ENCODE measurements at places on chromosomes 12 and 14.

DNA sequence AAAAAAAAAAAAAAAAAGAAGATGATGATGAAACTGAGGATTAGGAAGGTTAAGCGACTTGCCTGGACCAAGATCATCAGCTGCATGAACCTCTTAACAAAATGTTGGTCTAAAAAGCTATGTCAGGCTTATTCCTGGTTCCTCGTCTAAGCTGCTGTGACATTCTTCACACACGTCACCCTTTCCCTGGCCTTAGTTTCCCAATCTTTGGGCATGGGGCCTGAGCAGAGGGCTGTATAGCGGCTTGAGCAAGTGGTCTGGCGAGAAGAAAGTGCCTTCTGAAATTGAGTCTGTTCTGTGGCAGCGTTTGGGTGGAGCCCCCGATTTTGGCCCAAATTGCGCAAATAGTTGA, 58.7 kb upstream of the CCND2 start:
- no peak for DNase-seq
- H3K36me3 ChIP-seq: peaks cover 3% of the 10 kb centered on the region
- peak overlapping the region; percentile 83 for H3K27ac ChIP-seq
- H3K27me3 ChIP-seq: peaks cover 17% of the 10 kb centered on the region
- peak overlapping the region; percentile 45 for H3K4me3 ChIP-seq

- no peaks in the 10 kb centered on the region for H3K36me3 ChIP-seq
- DNase-seq: peak; percentile 32
- H3K27ac ChIP-seq: no peak overlapping the region
- peaks cover 40% of the 10 kb centered on the region for H3K27me3 ChIP-seq
- H3K4me3 ChIP-seq: no peak overlapping the region
Measured at GRCh38 chr12:124646385-124647230, 79.2 kb upstream of the NCOR2 start.

- H3K27me3 ChIP-seq: no peaks in the 10 kb centered on the region
- peak overlapping the region; percentile 100 for H3K4me3 ChIP-seq
- peaks cover 17% of the 10 kb centered on the region for H3K36me3 ChIP-seq
- H3K27ac ChIP-seq: peak overlapping the region; percentile 62
- peaks cover 56% of the 10 kb centered on the region for H3K4me1 ChIP-seq
Measured at GRCh38 chr12:93380480-93381121, 2.9 kb downstream of the NUDT4 start.

GRCh38 chr12:45490232-45490881, 239.1 kb upstream of the ARID2 start:
- DNase-seq: no peak
- no peaks in the 10 kb centered on the region for H3K27me3 ChIP-seq
- no peak overlapping the region for H3K4me3 ChIP-seq
- H3K4me1 ChIP-seq: no peaks in the 10 kb centered on the region
- H3K27ac ChIP-seq: no peak overlapping the region

GRCh38 chr14:75648066-75648838, 12.4 kb downstream of the ERG28 start:
- no peak overlapping the region for H3K4me3 ChIP-seq
- no peak for DNase-seq
- peaks cover 36% of the 10 kb centered on the region for H3K36me3 ChIP-seq
- no peaks in the 10 kb centered on the region for H3K27me3 ChIP-seq

GRCh38 chr12:76387614-76388013, 39.4 kb upstream of the BBS10 start:
- no peaks in the 10 kb centered on the region for H3K27me3 ChIP-seq
- no peak overlapping the region for H3K4me3 ChIP-seq
- peaks cover 62% of the 10 kb centered on the region for H3K36me3 ChIP-seq
- DNase-seq: no peak
- peaks cover 6% of the 10 kb centered on the region for H3K4me1 ChIP-seq

DNA sequence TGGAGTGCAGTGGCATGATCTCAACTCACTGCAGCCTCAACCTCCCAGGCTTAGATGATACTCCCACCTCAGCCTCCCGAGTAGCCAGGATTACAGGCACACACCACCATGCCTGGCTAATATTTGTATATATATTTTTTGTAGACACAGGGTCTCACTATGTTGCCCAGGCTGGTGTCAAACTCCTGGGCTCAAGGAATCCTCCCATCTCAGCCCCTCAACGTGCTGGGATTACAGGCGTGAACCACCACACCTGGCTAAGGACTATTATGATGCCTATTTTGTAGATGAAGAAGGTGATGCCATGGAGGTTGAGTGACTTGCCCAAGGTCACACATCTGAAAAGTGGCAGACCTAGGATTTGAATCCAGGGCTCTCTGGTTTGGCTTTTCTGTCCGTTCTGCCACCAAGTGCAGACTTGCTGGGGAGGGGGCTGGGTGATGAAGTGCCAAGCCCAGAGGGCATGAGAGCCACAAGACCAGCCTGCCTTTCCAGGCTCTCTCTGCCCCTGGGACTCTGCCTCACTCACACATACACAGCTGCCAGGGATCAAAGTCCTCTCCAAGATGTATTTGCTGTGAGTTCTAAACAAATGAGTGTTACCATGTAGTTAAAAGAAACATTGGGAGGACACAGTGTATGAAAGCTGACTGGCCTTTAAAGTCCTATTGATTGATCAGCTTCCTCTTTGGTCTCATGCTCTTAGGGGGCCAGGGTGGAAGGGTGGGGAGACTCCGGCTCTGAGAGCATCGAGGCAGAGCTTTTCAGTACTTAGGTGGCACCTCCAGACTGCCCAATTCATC, 21.3 kb upstream of the RBM19 start:
- no peak overlapping the region for H3K27ac ChIP-seq
- no peaks in the 10 kb centered on the region for H3K4me1 ChIP-seq
- no peaks in the 10 kb centered on the region for H3K36me3 ChIP-seq
- DNase-seq: no peak
- H3K4me3 ChIP-seq: no peak overlapping the region

DNA sequence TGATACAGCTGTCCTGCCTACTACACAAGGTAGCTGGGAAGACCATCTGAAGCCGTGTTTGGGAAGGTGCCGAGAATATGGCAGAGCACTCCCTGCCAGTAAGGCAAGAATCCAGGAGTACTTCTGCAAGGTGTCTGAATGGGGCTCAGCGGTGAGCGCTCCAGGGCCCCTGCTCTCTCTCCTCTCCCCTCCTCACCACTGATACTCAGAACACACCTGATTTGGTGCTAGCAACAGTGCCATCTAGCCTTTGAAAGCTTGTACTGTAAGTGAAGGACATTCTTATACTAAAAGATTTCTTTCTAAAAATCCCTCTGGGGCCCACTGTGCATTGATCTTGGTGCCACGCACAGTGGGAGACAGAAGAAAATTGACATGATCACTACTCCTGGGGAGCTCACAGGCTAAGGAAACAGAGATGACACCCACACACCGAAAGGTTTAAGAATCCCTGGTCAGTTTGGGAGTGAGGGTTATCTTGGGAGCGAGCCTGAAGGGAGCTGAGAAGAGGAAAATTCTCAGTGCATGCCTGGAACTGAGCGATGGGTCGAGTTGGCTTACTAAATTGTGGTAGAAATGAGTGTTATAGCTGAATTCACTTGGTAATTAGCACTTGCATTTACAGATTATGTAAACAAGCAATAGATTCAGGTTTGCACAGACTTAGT, 216.9 kb downstream of the NTF3 start:
- peaks cover 3% of the 10 kb centered on the region for H3K27me3 ChIP-seq
- no peak overlapping the region for H3K27ac ChIP-seq
- no peak for DNase-seq
- H3K4me3 ChIP-seq: no peak overlapping the region

DNA sequence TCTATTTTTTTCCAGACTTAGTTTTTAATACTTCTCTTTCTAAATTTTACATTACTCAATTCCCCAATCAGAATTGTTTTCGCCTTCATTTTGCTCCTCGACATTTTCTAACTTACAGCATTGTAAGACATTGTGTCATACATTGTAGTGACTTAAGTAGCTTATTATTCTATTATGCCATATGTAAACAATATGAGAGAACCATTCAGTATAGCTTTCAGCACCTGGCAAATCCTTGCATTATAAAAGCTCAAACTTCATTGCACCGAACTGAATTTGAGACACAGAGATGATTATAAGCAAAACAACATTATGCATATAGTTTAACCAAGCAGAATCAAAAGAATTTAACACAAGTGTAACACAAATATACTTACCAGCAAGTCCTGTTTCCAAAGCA, 46.8 kb downstream of the EXOC5 start:
- H3K36me3 ChIP-seq: peaks cover 22% of the 10 kb centered on the region
- H3K27me3 ChIP-seq: no peaks in the 10 kb centered on the region
- no peak overlapping the region for H3K27ac ChIP-seq
- no peak for DNase-seq

DNA sequence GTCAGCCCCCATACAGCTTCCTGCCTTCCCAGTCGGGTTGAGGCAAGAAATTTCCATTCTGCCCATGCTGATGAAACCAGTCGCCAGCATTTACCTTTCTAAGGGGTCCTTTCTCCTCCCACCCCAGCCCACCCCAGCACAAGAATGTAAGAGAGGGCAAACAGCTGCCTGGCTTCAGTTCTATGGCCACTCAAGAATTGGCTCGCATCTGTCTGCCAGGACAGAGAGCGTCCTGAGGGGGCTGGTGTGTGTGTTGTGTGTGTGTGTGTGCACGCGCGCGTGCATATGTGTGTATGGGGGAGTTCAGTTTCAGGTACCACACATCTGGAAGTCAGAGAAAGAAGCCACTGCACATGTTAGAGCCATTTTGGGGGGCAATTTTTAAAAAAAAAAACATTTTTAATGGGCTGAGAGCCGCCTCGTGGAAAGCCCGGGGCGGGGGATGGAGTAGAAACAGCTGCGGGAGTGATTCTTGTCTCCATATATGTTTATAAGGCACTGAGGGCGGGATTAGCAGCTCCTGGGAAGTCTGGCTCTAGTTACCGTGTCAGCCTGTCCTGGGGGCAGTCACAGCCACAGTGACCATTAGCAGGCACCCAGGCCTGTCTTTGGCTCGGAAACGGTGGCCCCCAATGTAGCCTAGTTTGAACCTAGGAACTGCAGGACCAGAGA, at the start of gene WNT5B:
Gene WNT5B, plus strand, starts transcription at position 566 of the 672 bp plus-strand sequence. CDS start 2,124 bp downstream, outside the sequence.
- H3K36me3 ChIP-seq: no peaks in the 10 kb centered on the region
- DNase-seq: no peak
- peaks cover 21% of the 10 kb centered on the region for H3K4me1 ChIP-seq

- no peaks in the 10 kb centered on the region for H3K27me3 ChIP-seq
- no peak overlapping the region for H3K27ac ChIP-seq
- no peak overlapping the region for H3K4me3 ChIP-seq
Measured at GRCh38 chr14:100738269-100738691, 11.6 kb downstream of the DLK1 start.

GRCh38 chr14:50551877-50552276, 8.1 kb upstream of the ATL1 start:
- peaks cover 48% of the 10 kb centered on the region for H3K27me3 ChIP-seq
- peaks cover 7% of the 10 kb centered on the region for H3K4me1 ChIP-seq
- no peak overlapping the region for H3K4me3 ChIP-seq
- no peaks in the 10 kb centered on the region for H3K36me3 ChIP-seq
- DNase-seq: no peak

DNA sequence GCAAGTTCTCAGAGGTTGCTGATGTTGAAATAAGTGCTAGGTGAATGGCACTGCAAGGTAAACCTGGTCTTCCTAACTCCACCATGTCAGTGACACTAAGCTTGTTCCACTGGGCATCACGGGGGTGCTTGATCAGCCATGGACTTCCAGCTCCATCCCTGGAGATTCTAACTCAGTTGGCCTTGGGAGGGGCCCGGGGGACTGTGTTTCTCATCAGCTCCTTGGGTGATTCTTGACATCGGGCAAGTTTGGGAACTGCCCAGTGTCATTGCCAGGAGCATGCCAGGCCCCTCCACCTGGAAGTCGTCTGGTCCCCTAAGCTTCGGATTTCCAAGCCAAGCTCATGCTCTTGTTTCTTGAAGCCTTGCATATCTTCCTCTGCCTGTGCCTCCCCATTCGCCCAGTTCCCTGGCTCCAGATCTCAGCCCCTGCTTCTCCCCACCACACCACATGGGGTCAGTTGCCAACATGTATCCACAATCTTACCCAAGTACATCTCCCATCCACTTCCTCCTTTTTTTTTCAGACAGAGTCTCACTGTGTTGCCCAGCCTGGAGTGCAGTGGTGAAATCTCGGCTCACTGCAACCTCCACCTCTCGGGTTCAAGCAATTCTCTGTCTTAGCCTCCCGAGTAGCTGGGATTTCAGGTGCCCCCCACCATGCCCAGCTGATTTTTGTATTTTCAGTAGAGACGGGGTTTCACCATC, 30.7 kb upstream of the RFLNA start:
- DNase-seq: no peak
- H3K4me3 ChIP-seq: no peak overlapping the region
- no peak overlapping the region for H3K27ac ChIP-seq

DNA sequence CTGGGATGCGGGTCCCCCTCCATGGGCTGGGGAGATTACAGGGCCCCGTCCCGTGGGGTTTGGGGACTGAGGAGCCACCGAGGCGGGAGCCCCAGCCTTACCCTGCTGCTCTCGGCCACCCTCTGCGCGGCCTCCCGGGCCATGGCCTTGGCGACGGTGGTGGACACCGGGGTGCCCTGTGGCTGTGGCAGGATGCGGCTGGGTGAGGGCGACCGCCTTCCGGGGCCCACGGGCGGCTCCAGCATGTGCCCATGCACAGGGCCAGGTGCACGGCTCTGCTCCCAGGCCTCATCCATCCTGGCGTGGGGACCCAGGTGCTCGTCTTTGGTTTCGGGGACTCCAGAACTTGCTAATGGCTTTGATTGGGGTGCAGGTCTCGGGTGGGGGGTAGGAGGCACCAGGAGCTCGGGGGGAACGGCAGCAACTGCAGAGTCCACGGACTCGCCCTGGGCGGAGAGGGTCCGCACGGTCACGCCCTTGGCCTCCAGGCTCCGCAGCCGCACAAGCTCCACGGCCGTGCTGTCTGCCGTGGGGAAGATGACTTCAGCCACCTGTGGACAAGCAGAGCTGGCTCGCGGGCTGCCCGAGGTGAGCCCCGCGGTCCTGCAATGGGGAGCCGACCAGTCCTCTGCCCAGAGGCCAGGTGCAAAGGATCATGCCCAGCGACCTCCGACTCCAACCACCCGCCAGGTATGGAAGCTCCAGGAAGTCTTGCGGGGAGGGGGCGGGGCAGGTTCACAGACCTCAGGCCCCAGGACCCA, 99.2 kb downstream of the PIWIL1 start:
- no peaks in the 10 kb centered on the region for H3K36me3 ChIP-seq
- H3K27ac ChIP-seq: no peak overlapping the region
- DNase-seq: peak; percentile 14
- no peaks in the 10 kb centered on the region for H3K4me1 ChIP-seq
- no peak overlapping the region for H3K4me3 ChIP-seq
- H3K27me3 ChIP-seq: no peaks in the 10 kb centered on the region

All from activated naive CD4-positive, alpha-beta T cell treated with anti-CD3 and anti-CD28 coated beads, Interleukin-2, amount 10 ng/mL, durations not matched to agents 7 days and 5 days (primary cell).